NCI-H774 (cell line): ENCODE measurements at places on chromosomes 3 and 15.

DNA sequence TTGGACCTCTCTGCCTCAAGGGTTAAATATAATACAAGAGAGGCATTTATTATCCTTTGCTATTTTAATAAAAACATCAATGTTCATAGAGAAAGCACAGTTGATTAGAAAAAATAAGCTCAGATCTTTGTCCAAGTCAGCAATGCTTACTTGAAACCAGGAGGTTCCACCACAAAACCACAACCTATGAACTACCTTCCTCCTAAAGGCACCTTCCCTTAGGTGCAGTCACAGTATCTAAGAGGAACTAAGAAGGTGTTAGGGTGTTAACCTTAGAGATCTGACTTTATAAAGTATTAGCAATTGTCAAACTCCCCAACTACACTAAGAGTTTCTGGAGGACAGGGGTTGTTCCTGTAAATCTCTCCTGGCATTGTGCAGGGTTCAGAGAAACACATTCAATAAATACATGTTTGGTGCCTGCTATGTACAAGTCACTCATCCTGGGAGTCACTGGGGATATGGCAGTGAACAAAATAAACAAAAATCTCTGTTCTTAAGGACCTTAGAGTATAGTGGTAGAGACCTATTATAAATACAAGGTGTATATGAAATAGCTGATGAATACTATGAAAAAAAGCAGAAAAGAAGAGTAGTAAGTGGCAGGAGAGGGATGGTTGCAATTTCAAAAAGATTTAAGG lies 208.6 kb downstream of the NFKBIZ start:
- DNase-seq = no peak

- no peak for DNase-seq
Observed at GRCh38 chr3:126267169-126267975, 87.0 kb upstream of the ALDH1L1 start.

- DNase-seq = no peak
Observed at GRCh38 chr3:174619239-174619638, 239.9 kb upstream of the NAALADL2 start.

DNA sequence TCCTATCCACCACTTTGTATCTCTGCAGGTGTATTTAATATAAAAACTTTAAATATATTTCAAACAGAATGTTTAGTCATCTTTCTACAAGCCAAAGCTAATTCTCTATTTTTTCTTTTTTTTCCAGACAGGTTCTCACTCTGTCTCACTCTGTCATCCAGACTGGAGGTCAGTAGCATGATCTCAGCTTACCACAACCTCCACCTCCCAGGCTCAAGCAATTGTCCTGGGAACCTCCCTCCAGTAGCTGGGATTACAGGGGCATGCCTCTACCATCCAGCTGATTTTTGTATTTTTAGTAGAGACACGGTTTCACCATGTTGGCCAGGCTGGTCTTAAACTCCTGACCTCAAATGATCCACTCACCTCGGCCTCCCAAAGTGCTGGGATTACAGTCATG lies 202.6 kb downstream of the VGLL3 start:
- DNase-seq = no peak

- DNase-seq = no peak
Observed at GRCh38 chr15:67607959-67608637, 65.6 kb downstream of the MAP2K5 start.

DNA sequence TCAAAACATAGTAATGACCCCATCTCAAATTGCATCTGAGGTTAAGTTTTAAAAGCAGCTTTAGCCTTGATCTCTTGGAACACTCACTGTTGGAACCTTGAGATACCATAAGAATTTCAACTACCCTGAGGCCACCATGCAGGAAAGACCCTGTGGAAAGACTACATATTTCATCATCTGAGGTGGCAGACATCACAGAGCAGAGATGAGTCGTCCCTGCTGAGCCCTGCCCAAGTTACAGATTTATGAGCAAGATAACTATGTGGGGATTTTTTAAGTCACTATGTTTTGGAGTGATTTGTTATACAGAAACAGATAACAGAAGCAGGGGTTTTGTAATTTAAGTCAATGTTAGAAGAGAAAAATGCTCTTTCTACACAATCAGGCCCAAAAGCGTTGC lies 168.4 kb downstream of the STAC start:
- DNase-seq = no peak

DNA sequence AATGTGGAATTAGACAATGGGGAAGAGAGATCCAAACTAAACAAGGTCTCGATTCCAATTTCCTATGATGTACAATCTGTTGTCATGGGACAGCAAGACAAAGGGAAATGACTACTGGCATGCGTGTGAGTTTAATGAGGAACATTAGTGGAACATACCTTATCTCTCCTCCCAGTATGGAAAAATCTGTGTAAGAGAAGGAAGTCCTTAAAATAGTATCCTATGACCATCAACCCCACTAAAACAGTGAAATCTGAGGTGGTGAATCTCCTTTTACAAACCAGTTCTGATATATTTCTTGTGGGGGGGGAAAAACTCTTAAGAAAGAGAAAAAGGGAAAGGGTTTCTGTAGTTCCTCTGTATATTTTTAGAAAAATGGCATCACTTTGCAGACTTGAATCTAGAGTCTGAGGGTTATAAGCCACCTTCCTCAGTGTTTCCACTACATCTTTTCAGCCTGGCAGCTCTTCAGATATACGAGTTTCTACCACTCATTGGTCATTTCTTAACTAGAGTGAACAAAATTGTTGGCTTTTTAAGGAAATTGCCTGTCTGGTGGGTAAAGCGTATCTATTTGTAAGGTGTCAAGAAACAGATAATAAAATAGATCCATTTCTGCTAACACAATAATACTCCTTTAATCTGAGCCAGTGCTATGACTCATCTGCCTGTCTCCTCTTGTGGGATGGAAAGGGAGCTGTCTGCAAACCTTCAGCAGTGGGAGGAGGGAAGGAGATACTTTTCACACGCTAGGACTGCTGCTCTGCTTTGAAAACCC lies 3.0 kb upstream of the TNFAIP8L3 start:
- no peak for DNase-seq

DNA sequence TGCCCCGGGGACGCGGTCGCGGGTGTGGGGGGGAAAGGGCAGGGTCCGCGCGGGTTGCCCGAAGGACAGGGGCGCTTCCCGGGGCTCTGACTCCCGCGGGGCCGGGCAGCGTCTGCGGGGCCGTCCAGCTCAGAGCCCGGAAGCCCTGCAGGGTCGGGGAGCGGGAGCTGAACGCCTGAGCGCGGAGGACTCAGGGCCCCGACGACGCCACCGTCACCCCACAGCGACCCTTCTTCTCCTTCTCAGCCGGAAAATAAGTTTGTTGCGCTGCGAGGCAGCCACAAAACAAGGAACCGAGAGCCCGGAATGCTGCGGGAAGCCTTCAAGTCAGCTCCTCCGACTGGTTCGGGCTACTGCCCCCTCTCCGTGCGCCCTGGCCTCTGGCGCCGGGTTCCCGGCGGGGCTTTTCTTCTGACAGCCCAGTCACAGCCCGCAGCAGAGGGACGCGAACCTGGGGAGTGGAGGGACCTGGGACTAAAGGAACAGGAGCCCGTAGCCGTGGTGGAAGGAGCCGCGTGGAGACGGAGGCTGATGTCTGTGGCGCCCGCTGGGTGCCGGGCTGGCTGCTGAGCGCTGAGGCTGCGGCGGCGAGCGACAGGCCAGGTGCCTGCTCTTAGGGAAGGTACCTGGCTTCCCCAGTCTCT lies 484 bp downstream of the CNTN4 start:
- no peak for DNase-seq

- no peak for DNase-seq
Observed at GRCh38 chr3:157128771-157129681, 30.9 kb downstream of the CCNL1 start.

DNA sequence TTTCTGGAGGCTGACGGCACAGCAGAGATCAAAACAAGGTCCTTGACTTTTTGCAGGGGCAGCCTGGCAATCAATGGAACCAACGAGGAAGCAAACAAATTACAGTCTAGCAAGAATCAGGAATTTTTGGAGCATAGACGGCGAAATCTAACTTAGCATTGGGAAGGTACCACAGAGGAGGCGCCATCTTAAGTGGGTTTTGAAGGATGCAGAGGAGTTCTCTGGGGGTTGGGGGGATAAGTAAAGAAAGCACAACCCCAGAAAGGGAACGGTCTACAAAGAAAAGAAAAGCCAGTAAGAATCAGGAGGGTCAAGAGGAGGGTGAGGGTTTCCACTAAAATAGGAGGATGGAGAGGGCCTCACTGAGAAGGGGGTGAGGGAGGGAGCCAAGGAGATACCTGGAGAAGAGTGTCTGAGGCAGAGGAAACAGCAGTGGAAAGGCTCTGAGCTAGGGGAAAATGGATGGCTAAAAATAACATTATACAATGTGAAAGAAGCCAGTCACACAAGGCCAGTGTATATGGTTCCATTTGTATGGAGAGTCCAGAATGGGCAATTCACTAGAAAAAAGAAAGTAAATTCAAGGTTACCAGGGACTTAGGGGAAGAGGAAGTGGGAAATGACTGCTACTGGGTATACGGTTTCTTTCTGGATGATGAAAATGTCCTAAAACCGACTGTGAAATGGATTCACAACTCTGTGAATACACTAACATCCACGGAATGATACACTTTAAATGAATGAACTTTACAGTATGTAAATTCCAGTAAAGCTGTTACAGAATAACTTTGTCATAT lies 25.2 kb upstream of the IQSEC1 start:
- DNase-seq = no peak

GRCh38 chr3:108021131-108021530 lies 69.7 kb downstream of the CD47 start:
- no peak for DNase-seq

DNA sequence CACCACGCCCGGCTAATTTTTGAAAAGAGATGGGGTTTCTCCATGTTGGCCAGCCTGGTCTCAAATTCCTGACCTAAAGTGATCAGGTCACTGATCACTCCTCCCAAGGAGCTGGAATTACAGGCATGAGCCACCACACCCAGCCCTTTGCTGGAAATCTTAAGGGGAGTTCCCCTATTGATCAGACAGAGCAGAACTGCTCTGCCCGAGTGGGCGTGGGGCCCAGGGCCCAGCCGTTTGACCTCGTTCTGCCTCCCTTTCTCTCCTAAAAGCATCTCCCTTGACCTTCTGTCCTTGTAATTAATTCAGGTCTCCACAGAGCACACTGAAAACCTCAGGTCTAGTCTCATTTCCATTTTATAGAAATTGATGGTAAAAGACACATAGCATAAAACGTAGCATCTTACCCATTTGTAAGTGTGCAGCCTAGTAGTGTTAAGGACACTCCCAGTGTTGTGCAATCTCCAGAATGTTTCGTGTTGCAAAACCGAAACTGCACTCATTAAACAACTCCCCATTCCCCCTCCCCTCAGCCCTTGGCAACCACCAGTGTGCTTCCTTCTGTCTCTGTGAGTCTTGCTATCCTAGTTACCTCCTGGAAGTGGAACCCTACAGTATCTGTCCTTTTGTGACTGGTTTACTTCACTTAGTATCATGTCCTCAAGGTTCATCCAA lies 89.3 kb downstream of the SLCO3A1 start:
- DNase-seq = peak; percentile 47

DNA sequence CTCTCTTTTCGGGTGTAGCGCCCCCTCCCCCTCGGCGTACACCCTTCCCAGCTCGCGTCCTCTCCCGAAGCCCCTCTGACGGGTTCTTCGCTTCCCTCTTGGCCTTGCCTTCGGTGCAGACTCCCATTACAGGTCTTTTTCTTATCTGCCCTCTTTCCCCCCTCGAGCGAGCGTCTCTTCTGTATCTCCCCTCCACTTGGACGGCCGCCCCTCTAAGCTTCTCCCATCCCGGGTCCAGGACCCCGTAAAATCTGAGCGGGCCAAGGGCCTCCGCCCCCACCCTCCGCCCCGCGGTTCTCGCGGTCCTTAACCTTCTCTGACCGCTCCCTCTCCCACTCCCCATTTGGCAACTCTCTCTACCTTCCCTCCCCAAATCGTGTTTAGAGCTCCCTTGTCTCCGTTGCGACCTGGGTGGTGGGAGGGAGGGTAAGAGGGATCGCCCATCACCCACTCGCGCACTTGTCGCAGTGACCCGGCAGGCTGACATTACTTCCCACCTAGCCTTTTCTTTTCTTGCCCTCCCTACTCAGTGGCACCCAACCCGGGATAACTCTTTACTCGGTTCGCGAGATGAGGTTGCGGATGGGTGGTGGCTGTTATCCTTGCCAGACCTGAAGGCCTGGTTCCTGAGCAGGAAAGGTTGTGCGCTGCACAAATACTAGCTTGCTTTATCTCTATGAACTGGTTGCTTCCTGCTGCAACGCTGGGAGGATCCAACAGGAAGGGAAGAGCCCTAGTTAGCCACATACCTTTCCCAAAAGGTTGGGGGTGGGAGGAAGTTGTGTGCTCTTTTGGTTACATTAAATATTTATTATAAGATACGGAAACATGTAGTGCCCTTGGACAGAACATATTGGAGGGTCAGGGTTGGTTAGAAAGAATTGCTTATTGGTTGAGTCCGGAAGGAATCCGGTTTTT lies 922 bp downstream of the RAB11A start:
- DNase-seq = peak; percentile 3

GRCh38 chr3:120894316-120895057 lies 13.5 kb upstream of the STXBP5L start:
- DNase-seq = no peak

DNA sequence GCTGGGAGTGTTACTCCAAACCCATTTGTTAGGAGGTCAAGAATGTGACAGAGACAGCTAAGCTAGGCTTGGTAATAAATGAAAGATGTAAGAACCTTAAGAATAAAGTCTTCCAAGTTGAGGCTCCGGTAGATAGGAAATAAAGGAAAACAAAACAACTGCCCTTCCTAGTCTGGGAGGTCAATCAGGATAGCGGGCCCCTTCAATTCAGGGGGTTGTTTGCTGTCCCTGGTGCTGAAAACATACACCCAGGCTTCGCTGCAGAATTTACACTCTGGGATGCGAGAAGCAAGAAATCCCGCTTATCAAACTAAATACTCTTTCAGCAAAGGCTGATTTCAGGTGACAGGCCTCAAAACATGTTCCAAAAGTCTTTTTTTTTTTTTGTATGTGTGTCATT lies 393.4 kb downstream of the NTRK3 start:
- DNase-seq = no peak

DNA sequence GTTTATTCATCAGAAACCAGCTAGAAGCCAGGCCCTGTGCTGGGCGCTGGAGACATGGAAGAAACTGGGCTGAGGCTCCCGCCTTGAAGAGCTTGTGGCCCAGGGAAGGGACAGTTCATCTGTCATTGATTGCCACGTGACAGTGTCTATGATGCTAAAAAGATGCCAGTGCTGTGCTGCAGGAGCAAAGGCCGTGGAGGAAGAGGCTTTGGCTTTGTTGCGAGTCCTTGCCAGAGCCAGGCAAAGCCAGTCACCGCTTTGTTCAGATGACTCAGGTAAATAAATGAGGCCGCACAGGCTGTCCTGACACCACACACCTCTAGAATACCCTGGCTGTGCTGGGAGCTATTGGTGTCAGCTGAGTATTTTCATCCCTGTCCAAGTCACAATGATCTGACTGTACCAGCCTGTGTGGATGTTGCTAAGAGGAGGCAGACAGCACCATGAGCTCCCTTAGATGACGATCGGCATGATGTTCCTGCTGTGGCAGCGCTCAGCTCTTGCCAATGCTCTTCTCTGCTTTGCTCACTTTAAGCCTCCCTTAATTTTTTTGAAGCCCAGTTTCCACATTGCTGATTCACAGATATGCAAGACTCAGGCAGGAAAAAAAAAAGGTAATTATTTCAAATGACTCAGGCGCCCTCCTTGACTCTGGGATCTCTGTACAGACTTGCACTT lies 77.5 kb downstream of the CCNL1 start:
- DNase-seq = no peak
